ENCODE measurements at places on chromosomes 11 and 22. TPM values are rescaled to one million over a fixed set of nuclear protein-coding genes. Genes with fewer than 3 reads are reported as not detected.

OSBP gene
- 56.4 TPM for total RNA-seq

UBQLNL gene
- not detected for total RNA-seq

USP2 gene
- 1.4 TPM for total RNA-seq

C1QTNF5 gene
- total RNA-seq = 0.36 TPM

CCDC34 gene
- 1.4 TPM for total RNA-seq

SPI1 gene
- not detected for total RNA-seq

LDHAL6A gene
- total RNA-seq = not detected

MRPL11 gene
- 34.2 TPM for total RNA-seq

GUCY1A2 gene
- total RNA-seq = under 0.01 TPM

APOL4 gene
- total RNA-seq = 1.3 TPM

SORL1 gene
- 31.8 TPM for total RNA-seq

MN1 gene
- total RNA-seq = 2.4 TPM

NUDT22 gene
- 39.4 TPM for total RNA-seq

FDXACB1 gene
- 2.4 TPM for total RNA-seq

KDM4D gene
- 0.78 TPM for total RNA-seq

MUC6 gene
- total RNA-seq = not detected

C22orf42 gene
- not detected for total RNA-seq

MRGPRX4 gene
- not detected for total RNA-seq

SYTL2 gene
- 2.4 TPM for total RNA-seq

RAB30 gene
- 4.1 TPM for total RNA-seq

KCNJ5 gene
- 2.7 TPM for total RNA-seq

SLCO2B1 gene
- total RNA-seq = not detected

OR5A1 gene
- not detected for total RNA-seq

TRIM29 gene
- total RNA-seq = 1,029 TPM

GNAZ gene
- not detected for total RNA-seq

MCHR1 gene
- not detected for total RNA-seq

FOLR2 gene
- not detected for total RNA-seq

TNNT3 gene
- total RNA-seq = 1.3 TPM

OR51E1 gene
- not detected for total RNA-seq

Data from nasal cavity respiratory epithelium epithelial cell of viscerocranial mucosa (primary cell).